ENCODE measurements at places on chromosomes 2 and 18.

DNA sequence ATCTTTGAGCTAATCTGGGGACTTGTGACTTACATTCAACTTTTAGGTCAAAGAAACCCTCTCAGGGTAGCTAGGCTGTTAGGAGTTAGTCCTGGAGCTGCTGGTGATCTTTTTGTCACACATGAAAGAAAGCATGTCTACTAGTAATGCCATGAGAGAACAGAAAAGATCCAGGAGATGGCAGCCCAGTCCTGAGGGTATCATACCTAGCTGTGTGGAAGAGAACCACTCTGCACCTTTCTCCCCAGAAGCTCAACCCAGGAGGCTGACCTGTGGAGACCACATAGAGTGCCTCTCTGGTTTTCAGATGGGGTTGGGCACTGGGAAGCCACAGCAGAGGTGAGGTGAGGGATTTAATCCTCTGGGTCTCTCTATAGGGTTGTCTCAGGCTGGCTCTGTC is 460.2 kb upstream of the UBE2E3 start:
- DNase-seq = no peak

GRCh38 chr2:54546923-54547720 is 91.0 kb downstream of the SPTBN1 start:
- DNase-seq = no peak

GRCh38 chr2:88212251-88212790 is 42.2 kb downstream of the THNSL2 start:
- no peak for DNase-seq

GRCh38 chr2:102707796-102708695 is 53.8 kb upstream of the TMEM182 start:
- DNase-seq = no peak

- DNase-seq = no peak
These were observed 33.1 kb downstream of the CHN1 start for GRCh38 chr2:174971868-174972781.

GRCh38 chr2:121362774-121363173 is 77.8 kb upstream of the TFCP2L1 start:
- DNase-seq = no peak

DNA sequence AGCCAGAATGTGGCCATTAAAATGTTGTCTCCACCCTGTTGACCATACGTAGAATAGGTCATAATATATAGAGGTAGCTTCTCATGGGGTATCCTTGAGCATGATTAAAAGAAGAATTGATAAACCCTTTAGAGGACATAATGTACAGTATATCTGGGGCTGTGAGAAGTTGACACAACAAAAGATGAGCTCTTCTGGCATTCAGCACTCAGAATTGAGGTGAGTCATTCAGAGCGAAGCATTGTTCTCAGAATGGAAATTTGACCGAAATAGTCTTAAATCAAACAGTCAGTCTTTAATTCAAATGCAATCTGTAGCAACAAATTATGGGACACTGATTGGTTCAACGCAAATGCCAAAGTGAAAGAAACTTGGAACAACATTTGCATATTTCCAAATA is 47.3 kb downstream of the CTAGE1 start:
- DNase-seq = no peak

GRCh38 chr2:141565597-141565996 is 565.2 kb downstream of the LRP1B start:
- DNase-seq = no peak

DNA sequence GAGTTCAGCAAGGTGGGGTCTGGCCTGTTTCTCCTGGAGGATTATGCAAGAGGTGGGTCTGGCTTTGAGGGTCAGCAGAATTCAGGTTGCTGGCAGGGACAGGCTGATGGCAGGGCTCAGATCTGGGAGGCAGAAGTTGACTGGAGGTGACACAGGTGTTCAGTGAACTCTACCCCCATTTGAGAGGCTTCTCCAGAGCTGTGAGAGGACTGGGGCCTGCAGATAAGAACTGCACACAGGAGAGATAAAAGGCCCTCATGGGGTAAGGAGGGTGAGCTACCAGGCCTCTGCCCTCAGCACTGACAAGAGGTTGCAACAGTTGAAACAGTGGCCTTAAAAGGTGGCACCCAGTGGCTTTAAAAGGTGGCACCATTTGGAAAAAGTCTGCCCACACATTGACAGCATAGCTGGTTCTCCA is 13.1 kb downstream of the MOCOS start:
- DNase-seq = no peak

GRCh38 chr2:162256591-162256991 is 13.3 kb upstream of the FAP start:
- DNase-seq = no peak

DNA sequence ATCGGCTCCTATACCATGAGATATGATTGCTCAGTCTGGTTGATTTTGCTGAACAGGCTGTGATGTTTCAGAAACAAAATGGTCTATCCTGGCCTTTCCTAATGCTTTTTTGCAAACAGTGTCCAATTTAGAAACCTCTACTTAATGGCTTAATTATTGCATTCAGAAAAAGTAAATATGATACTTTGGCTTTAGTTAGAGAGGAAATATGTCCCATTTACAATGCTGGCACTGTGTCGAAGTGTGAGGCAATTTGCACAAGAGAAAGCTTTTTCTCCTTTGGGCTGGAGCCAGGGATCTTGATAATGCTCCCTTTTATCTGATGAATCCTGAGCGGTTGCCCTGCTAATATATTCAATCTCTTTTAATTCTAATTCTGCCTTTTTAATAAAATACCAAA is 418.9 kb downstream of the EPHA4 start:
- DNase-seq = no peak

DNA sequence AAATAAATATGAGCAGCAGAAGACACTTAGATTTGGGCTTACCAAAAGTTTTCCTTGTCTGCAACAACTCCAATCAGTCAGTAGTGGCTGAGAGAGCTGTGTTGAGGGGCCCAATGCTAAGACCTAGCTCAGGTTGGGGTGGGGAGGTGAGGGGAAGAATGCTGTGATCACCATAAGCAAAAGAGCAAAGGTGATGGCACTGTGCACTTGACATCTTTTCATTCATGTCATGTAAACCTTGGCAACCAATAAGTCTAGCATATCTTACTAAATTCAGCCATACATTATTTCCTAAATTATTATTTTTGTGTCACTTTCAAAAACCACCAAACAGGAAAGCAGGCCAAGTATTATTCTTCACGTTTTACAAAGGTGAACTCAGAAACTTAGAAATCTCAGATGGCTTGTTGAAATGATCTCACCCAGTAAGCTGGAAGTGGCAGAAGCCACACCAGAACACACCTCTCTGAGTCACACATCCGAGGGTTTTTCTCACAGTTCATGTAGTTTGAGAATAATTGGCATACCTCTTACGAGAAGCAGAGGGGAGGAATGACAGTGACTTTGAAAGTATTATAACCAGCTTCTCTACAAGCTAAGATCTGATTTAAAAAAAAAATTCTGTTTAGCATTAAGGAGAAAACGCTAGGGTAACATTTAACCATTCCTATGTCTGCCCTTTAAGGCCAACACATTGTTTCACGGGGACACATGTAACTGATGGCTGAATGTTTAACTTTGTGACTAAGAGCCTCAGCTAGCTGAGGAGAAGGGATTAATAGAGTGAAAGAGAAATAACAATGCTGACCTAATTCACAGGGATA is 43.3 kb upstream of the SETBP1 start:
- DNase-seq = no peak

- DNase-seq = no peak
These were observed 57.4 kb downstream of the MYO1B start for GRCh38 chr2:191302459-191303139.

DNA sequence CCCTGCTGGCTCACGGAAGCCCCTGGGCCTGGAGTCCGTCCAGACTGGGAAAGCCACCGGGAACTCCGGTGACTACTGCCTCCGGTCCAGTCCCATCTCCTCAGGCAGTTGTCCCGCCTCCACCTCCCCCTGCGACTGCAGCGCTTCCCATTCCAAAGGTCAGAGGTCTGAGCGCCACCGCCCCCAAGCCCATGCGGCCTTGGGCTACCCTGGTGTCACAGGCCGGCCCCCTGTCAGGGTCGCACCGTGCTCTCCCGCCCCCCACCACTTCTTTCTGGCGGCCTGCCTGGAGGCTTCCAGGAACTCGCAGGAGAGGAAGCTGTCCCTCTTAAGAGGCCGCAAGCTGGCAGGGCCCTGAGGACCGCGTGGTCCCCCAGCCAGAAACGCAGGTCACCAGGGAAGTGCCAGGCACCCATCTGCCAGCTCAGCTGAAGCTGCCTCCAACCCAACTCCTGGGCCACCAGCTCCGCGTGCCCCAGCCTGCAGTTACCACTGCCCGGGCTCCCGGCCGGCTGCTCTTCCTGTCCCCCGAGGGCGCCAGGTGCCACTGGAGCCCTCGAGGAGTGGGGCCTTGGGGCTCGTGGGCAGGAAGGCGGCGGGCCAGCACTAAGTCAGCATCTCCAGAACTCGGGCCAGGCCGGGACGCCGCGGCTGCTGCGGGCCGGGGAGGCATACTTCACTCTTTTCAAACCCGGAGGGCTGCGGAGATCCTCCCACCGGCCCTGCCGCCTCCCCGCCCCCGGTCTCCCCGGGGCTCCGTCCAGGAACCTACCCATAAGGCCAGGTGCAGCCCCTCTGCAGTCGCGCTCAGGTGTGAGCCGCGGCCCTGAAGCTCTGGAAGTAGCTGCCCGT is 83.3 kb upstream of the POMC start:
- DNase-seq = no peak

Data from stimulated activated CD4-positive, alpha-beta T cell treated with anti-CD3 and anti-CD28 coated beads, Interleukin-1b, Interleukin-23, amount 100 ng/mL, for 1 hour (primary cell).